ENCODE measurements at places on chromosomes 5 and 9. TPM values are rescaled to one million over a fixed set of nuclear protein-coding genes. Genes with fewer than 3 reads are reported as not detected.
A peak's percentile ranks its signal among the peaks of the same experiment; 100 is the strongest.

DNA sequence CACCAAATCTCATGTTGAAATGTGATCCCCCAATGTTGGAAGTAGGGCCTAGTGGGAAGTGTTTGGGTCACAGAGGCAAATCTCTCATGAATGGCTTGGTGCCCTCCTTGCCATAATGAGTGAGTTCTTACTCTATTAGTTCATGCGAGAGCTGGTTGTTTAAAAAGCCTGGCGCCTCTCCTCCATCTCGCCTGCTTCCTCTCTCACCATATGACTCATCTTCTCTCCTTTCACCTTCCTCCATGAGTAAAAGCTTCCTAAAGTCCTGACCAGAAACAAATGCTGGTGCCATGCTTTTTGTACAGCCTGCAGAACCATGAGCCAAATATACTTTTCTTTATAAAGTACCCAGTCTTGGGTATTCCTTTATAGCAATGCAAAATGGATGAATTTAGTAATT, 20.9 kb upstream of the ARHGAP26 start:
- no peaks in the 10 kb centered on the region for H3K36me3 ChIP-seq
- no peak overlapping the region for H3K27ac ChIP-seq
- H3K4me1 ChIP-seq: peaks cover 11% of the 10 kb centered on the region

DNA sequence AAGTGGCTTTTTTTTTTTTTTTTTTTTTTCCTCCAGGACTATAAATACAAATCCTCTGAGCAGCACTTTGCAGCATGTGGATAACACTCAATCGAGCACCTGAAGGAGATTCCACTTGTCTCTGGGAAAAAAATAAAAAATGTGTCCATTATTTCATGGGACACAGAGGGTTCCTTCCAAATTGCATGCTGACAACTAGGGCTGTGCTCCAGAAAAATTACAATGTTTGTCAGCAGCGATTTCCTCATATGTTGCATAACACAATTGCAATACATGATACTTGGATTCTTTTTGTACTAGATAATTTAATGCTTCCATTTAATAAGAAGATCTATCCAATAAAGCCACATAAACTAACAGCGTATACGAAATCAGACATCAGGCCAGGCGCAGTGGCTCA, 84.4 kb downstream of the CDH18 start:
- no peak overlapping the region for H3K27ac ChIP-seq
- H3K36me3 ChIP-seq: no peaks in the 10 kb centered on the region
- no peaks in the 10 kb centered on the region for H3K4me1 ChIP-seq

DNA sequence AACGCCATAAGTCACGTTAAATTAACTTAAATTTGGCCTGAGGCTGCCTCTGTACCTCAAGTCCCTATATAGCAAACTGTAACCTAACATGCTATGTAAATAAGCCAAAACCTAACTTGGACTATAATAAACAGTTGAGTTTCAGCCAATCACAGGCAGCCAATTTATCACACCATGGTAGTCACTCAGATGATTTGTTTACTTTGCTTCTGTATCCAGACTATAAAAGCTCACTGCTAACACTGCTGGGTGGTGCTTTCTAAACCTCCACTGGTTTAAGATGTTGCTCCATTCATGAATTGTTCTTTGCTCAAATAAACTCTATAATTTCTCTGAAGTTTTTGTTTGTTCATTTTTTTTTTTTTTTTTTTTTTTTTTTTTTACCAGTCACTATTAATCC, 62.8 kb downstream of the TRPM3 start:
- H3K27ac ChIP-seq: no peak overlapping the region
- H3K4me1 ChIP-seq: no peaks in the 10 kb centered on the region
- no peak overlapping the region for H3K4me3 ChIP-seq
- no peaks in the 10 kb centered on the region for H3K36me3 ChIP-seq

Gene TMED7
- total RNA-seq: 48.4 TPM

DNA sequence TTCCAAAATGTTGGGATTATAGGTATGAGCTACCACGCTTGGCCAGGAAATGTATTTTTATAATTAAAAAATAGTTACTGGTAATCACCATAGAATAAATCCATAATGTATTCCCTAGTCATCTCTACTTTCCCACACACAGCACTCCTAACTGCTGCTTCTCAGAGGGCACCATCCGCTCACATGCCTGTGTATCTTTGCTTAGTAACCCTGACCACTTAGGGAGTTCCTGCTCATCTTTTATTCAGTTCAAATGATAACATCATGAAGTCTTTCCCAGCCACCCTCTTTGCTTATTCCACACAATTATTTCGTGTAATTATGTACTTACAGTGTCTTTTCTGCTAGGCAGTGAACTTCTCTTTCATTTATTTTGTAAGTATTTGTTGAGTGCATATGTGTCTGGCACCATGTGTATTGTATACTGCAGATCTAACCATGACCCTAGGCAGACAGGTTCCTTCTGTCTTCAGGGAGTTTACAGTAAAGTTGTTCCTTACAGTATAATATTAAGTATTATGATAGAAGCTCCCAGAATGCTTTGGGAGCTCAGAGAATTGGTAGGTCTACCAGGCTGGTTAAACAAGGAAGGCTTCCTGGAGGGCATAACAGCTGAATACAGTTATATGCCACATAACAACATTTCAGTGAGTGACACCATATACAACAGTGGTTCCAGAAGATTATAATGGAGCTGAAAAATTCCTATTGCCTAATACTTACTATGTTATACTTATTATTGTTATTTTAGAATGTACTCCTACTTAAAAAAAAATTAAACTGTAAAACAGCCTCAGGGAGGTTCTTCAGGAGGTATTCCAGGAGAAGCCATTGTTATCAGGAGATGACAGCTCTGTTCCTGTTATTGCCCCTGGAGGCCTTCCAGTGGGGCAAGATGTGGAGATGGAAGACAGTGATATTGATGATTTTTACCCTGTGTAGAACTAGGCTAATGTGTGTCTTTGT, 39.2 kb downstream of the DCAF10 start:
- H3K4me1 ChIP-seq: peaks cover 7% of the 10 kb centered on the region
- H3K27ac ChIP-seq: no peak overlapping the region
- H3K27me3 ChIP-seq: no peaks in the 10 kb centered on the region
- no peak for DNase-seq
- no peak overlapping the region for H3K4me3 ChIP-seq
- H3K36me3 ChIP-seq: no peaks in the 10 kb centered on the region

Gene ANKRD31
- total RNA-seq: 1.2 TPM

- DNase-seq: no peak
- H3K4me1 ChIP-seq: peaks cover 62% of the 10 kb centered on the region
- no peaks in the 10 kb centered on the region for H3K27me3 ChIP-seq
These were observed 1.2 kb upstream of the RNF44 start for GRCh38 chr5:176538230-176538988.

DNA sequence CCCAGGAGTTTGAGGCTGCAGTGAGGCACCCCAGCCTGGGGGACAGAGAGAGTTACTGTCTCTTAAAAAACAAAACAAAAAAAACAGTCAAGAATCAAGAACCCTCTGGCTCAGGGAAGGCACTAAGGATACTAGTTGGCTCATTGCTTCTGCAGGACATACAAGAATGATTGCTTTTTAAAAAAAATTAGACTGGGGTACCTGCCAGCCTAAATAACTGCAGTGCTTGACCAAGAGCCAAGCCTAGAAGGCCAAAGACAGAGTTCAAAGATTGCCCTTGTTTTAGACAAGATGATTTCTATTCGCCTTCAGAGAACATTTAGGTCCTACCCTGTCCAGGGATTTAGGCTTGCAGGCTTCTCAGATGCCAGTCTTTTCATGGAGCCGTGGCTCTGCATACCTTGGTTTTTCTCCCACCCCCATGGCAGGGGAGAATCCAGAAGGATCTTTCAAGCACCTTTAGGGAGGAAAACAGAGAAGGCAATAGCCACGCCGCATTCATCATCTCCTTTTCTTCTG, 93.7 kb upstream of the IL6ST start:
- H3K4me3 ChIP-seq: no peak overlapping the region
- no peaks in the 10 kb centered on the region for H3K36me3 ChIP-seq
- H3K4me1 ChIP-seq: peaks cover 7% of the 10 kb centered on the region
- no peaks in the 10 kb centered on the region for H3K27me3 ChIP-seq
- H3K27ac ChIP-seq: no peak overlapping the region

DNA sequence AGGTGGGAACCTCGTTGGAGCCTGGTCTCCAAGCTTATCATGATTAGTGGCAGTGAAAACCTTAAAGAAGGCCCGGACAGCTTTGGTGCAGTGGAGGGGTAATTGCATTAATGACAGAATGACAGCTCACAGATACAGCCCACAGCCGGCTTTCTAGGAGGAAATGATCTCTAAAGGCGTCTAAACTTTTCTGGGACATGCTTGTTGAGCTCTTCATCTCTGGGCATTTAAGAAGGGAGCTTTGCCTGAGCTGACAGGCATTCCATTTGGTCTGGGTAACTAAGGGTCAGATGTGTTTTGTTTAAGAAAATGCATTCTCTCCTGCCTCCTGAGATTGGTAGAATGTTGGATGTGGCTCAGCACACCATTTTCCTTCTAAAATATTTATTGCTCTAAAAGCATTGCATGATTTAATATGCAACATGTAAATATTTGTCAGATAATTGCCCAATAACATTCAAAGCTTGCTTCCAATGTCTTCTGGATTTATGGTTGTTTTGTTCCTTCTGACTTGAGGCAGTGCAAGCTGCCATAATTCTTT, 4.0 kb downstream of the ANKRD33B start:
- no peaks in the 10 kb centered on the region for H3K27me3 ChIP-seq
- peak overlapping the region; percentile 70 for H3K4me3 ChIP-seq
- peak overlapping the region; percentile 90 for H3K27ac ChIP-seq
- no peaks in the 10 kb centered on the region for H3K36me3 ChIP-seq
- DNase-seq: peak; percentile 84

DNA sequence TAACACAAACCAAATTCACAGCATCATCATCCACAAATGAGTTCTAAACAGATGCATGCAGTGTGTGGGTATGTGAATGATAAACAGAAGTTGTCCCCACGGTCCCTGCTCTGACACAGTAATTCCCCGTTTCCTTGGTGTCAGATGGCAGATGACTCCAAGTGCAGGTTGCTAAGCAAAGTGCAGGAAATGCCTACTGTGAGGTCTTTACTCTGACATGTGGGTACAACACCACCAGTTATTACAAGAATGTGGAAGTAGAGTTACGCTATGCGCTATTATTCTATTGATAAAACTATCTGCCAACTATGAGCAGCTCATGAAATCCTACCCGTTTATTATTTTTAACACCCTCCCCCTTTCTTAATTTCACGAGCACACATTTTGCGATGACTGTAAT, 448.9 kb downstream of the BNC2 start:
- H3K4me3 ChIP-seq: no peak overlapping the region
- no peak overlapping the region for H3K27ac ChIP-seq
- no peaks in the 10 kb centered on the region for H3K36me3 ChIP-seq
- no peaks in the 10 kb centered on the region for H3K27me3 ChIP-seq

DNA sequence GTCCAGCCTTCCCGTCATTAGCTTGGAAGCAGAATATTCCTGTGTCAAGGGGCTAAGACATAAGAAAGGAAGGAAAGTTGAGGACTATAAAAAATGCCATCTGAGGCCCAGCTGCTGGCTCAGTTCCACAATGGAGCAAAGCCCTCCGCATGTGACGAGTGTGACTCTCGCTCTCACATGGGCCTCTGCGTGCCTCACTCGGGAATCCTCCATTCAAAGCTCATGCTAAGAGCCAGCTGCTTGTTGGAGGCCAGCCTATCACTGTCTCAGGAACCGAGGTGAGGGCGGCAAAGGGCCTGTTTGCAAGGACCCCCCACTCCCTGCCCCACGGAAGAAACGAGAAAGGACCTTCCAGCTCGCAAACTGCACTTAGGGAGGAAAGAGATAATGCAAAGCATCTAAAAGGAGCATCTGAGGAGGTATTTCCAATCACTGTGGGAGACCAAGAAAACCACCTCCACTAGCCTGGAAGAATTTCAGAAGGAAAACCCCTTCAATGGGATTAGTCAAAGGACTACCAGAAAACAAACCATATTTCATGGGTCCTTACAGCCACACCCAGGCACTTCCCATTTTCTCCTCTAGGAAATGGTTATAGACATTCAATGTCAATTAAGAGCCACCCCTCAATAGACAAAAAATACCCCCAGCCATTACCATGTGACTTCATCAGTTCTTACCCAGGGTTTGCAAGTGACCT, 95.3 kb downstream of the PRRT1B start:
- no peak for DNase-seq
- no peak overlapping the region for H3K4me3 ChIP-seq
- H3K27ac ChIP-seq: peak overlapping the region; percentile 89

GRCh38 chr9:111978616-111979015, 82.0 kb downstream of the UGCG start:
- H3K4me1 ChIP-seq: no peaks in the 10 kb centered on the region
- DNase-seq: no peak
- H3K36me3 ChIP-seq: no peaks in the 10 kb centered on the region
- H3K27ac ChIP-seq: no peak overlapping the region
- H3K27me3 ChIP-seq: no peaks in the 10 kb centered on the region

Gene SCGB3A2
- not detected for total RNA-seq

DNA sequence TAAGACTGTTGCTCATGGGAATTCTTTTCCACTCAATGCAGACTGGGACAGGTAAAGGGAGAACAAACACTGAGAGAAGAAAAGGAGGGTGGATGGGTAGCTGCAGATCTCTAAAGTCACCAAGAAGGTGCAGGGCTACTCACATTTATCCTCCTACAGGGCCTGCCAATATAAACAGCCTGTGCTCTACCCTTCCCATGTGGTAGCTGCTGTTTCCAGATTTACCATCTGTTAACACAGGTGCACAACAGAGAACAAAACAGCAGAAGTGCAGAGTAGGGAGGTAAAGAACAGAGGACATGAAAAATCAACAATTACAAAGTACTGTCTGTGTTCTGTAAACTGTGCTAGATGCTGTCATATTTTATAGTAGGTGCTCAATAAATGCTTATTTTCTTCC, 26.0 kb downstream of the JAKMIP2 start:
- H3K27ac ChIP-seq: no peak overlapping the region
- no peaks in the 10 kb centered on the region for H3K4me1 ChIP-seq
- H3K27me3 ChIP-seq: no peaks in the 10 kb centered on the region
- no peaks in the 10 kb centered on the region for H3K36me3 ChIP-seq
- no peak overlapping the region for H3K4me3 ChIP-seq
- DNase-seq: no peak

Gene FGF10
- total RNA-seq: 41.3 TPM

DNA sequence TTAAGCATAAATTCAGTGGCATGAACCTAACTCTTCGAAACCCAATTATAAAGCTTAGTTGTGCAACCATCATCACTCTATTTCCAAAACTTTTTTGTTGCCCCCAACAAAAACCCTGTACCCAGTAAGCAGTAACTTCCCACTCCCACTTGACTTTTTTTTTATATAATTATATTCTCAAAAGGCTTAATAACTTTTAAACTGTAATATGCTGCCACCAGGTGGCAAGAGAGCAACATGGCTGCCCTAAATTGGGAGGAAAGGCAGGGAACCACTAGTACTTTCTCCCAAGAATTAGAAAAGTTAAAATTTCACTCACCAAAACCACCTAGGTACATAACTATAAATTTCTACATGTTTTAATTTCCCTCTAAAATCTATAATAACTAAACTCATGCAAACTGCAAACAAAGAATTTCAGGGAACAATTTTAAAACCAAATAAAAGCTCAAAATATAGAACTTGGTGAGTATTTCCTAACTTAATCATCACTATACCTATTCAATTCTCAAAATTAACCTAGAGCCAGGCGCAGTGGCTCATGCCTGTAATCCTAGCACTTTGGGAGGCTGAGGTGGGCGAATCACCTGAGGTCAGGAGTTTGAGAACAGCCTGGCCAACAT, 50.2 kb upstream of the RNF38 start:
- no peak for DNase-seq
- H3K4me3 ChIP-seq: no peak overlapping the region
- H3K27ac ChIP-seq: no peak overlapping the region
- H3K27me3 ChIP-seq: no peaks in the 10 kb centered on the region

Gene OBP2B
- not detected for total RNA-seq
